ENCODE measurements at places on chromosomes 1 and 21.
A peak's percentile ranks its signal among the peaks of the same experiment; 100 is the strongest.

- peak; percentile 1 for ATAC-seq
Measured at GRCh38 chr1:85571181-85571759, 9.3 kb upstream of the CCN1 start.

- no peak for ATAC-seq
Measured at GRCh38 chr1:171017426-171017825, 73.3 kb upstream of the FMO3 start.

- no peak for ATAC-seq
Measured at GRCh38 chr1:18107369-18108298, at the start of gene IGSF21. IGSF21 (plus strand) TSS chr1:18107798; CDS start chr1:18108129, 331 bp downstream.

DNA sequence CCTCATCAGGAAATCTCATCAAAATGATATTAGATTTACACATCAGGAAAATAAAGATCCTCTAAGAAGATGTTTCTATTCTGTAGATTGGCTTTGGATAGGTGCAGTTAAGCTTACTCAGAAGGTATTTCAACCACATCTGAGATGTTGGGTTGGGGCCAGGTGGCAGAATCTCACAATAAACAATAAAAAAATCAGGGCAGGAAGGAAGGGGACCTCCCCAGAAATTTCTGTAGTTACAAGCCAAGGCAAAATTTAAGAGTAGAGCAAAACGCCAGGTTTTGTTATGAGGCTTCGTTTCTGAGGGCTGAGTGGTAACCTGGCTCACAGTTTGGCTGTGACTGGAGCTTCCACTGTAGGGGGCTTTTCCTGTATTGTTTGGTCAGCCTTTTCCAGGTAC, 84.8 kb downstream of the HUNK start:
- no peak for ATAC-seq

DNA sequence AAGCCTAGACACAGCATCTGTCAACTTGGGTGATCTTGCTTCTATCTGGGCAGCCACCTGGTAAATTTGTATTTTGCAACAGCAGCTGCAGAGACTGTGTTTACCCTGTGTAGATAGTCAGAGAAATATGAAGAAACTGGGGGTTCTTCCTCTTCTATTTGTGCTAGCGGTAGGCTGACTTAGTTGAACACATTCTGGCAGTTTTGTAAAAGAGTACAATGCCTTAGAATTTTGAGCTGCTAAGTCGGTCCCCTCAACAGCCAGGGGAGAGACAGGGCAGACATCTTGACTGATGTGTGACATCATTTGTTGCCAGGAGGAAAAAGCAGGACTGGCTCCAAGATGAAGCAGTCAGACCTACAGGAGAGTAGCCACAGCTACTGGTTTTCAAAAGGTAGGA, 53.7 kb downstream of the KCNJ6 start:
- ATAC-seq: peak; percentile 79
